D341Med (cell line): ENCODE measurements at places on chromosomes 16 and 17.

DNA sequence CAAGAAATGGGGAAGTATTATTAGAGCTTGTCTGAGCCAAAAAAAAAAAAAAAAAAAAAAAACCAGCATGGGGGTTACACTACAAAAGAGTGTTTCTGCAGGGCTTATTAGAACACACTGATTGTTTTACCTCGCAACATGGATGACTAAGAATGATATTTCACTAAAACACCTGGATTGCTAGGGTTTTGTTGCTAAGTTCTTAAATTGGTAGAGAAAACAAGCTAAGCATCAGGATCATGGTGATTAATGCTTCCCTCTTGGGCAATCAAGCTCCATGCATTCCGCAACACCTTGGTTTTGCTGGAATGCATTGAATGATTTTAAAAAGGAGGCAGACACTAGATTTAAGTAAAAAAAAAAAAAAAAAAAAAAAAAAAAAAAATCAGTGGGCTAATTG lies 931.4 kb upstream of the CDH8 start:
- DNase-seq: no peak

- no peak for DNase-seq
Measured at GRCh38 chr17:8149419-8150193, 2.6 kb downstream of the PER1 start.

DNA sequence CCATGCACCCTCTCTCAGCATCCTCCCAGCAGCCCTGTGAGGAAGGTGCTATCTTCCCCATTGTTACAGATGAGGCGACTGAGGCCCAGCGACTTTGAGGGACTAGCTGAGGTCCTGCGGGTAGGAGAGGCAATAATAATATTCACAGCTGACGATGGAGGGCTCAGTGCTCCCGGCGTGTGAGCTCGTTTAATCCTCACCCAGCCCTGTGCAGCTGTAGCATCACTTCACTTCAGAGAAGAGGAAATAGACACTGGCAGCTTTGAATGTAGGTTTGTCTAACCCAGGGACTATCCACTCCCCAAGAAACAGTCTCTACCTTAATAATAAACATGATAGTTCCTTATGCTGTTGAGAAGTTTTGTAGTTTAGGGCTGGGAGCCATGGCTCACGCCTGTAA lies 21.6 kb downstream of the LASP1 start:
- DNase-seq: no peak

DNA sequence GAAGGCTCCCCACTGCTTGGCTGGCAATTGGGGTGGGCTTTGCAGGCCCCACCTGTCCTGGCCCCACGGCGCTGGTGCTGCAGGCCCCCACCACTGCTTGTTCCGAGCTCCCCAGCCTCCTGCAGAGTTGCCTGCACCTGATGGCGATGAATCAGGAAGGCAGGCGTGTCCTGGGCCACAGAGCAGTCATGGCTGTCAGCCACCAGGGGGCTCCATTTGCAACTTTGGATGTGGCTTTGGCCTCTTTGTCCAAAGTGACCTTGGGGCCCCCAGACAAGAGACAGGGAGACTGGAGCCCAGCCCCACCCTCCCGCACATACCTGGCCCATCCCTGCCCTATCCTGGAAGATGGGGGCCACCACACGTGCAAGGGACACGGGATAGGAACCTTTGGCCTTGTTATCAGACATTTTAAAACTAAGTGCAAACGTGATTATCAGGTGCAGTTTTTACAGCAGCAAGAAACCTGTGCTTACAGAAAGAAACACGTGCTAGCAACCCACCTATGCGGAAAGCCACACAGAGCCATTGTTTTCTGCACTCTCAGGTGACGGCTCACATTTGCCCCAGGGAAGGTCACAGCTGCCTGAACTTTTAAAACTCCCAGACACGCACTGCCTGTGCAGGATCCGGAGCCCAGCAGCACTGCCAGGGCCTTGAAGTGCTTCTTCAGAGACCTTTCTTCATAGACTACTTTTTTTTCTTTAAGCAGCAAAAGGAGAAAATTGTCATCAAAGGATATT lies at the start of gene DNASE1:
Gene DNASE1, plus strand, starts transcription at position 443 of the 743 bp plus-strand sequence. CDS start 683 bp downstream, outside the sequence.
- DNase-seq: peak; percentile 78

DNA sequence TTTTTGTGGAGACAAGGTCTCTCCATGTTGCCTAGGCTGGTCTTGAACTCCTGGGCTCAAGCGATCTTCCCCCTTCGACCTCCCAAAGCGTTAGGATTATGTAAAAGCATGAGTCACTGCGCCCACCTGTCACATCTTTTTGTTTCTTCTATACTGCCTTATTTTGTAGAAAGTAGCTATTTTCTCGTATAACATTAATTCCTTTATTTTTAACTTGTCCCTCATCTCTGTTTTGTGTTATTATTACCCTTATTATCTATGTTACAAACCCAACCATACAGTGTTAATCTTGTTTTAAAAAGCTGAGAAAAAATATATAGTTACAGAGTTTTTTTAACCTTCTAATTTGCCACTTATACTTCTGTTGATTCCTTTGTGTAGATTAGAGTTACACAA lies 1.4 kb upstream of the TXNDC11 start:
- DNase-seq: no peak

GRCh38 chr16:1991948-1992703 lies 2.4 kb downstream of the SYNGR3 start:
- DNase-seq: no peak

DNA sequence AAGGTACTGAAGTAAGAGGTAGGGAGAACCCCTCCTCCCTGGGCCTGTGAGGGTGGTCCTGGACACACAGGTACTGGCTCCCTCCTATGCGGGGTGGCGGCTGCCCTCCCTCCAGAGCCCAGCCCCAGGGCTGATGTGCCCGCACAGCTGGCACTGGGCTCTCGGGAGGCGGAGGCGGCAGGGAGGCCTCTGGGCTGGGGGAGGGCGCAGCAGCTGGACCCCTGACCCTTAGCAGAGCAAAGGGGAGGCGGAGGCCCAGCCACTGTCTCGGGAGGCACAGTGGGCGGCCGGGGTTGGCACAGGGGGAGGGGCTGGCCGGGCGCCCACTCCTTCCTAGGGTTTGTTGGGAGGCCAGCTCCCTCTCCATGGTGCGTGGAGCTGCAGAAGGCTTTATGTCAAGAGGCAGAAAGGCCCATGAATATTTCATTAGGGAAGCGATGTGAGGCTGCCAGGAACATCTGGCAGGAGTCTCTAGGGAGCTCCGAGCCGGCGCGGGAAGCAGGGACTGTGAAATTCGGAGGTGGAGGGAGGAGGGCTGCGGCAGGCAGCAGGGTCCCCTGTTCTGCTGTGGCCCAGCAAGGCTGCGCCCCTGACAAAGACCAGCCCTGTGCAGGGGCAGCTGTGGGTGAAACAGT lies 44.1 kb upstream of the ACSF3 start:
- peak; percentile 77 for DNase-seq

- DNase-seq: no peak
Measured at GRCh38 chr16:12541672-12542071, 262.0 kb downstream of the CPPED1 start.

DNA sequence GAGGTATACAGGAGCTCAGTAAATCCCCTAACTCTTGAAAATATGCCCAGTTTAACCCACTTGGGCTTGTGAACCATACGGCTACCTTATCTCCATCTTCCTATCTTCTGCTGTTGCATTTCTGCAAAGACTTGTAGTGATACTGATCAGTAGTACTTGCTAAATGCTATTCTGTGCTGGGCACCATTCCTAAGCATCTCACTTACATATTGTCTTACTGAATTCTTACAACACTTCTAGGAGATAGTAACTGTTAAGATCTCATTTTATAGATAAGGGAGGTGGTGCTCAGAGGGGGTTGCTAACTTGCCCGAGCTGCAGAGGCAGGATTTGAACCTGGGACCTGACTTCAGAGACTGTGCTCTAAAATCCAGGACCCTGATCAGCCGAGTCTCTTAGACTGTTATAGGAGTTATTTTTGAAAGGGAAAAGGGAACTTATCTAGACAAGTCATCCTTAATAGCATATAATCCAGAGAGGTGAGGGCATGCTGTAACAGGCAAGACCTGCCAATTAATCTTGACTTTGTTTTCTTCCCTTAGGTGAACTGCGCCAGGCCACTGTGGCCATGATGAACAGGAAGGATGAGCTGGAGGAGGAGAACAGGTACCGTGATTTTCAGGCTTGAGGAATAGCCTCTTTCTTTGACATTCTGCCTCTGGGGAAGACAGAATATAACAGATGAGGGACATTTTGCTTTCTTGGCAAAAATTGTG lies 149.7 kb downstream of the SNX29 start:
- DNase-seq: no peak

DNA sequence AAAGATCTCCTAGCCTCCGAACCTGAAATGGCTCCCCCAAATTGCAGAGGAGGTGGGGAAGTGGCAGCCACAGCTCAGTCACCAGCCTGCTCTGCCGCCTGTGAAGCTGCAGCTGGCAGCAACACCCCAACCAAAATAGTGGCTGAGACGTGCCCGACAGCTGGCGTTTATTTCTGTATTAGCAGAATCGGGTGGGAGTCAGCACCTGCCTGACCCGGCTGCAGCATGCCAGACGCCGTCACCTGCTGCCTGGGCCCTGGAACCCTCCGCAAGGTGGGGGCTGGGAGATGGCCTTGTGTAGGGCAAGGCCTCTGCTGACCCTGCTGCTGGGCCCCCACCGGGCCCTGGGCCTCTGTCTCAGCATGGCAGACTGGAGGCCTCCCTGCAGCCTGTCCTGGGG lies 17.5 kb upstream of the PABPN1L start:
- DNase-seq: no peak

DNA sequence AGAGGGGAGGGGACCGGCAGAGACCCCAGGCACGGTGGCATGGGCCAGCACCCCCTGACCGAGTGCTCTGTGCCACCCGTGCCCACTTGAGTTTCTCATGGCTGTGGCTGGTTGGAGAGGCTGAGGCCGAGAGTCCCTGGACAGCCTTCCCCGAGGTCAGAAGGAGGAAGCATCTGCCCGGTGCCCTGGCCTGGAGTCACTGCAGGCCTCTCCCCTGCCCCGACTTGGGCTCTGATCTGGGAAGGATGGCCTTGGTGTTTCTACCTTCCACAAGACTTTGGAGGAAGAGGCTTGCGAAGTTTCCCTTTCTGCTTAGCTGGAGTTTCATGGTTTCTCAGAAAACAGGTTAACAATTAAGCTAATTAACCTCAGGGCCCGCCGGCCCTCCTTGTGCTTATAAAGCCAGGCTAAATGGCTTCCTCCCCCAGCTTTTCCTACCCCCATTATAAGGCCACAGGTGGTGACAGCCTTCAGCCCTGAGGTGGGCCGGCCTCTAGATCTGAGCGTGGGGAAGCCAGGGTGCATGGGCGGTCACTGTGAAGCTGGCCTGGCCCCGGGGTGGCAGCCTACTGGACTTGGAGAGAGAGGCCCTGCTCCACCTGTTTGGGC lies 17.3 kb downstream of the LLGL2 start:
- no peak for DNase-seq

DNA sequence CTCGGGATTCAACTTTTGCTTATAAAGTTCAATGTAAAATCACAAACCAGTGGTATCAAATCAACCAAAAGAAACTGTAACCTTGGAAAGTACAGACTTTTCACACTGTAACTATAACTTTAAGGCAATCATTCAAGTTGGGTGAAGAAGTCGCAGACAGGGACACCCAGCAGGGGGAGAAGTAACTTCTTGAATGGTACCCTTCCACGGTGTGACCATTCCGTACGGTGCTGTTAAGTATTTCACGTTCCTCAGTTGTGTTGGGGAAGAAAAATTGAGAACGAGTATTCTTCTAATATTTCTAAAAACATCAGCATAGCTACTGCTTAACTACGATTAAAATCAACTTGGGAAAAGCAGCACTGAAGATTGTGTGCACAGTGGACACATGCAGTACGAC lies 55.8 kb downstream of the MYH10 start:
- DNase-seq: no peak

- no peak for DNase-seq
Measured at GRCh38 chr16:81500833-81501521, 56.4 kb downstream of the CMIP start.

DNA sequence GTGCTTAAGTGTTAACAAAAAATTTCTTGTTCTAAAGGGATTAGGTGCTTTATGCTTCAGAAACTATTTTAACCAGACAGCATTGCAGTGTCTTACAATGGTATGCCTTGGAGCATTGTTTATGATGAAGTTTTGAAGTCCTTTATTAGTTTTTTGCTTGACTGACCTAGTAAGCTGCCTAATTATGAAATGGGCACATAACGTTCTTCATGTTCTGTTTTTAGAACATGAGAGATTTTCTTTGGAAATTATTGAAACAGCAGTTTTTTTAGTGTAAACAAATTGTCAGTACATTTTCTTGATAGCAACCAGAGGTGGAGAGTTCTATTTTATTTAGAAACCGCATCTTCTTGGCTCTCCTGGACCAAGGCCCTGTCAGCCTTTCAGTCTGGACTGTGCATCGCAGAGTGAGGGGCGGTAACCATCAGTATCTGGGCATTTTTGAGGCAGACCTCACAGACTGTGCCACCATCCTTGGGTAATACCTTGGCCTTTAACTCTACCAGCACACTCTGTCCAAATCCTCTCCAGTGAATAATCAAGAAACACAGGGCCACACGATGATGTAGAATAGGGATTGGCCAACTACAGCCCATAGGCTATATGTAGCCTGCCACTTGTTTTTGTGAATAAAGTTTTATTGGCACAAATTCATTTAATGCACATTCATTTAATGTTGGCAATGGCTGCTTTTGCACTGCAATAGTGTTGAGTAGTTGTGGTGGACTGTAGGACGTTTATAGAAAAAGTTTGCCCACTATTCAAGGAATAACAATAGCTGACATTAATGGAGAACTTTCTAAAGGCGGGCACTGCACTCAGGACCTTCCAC lies 81.1 kb downstream of the VPS35L start:
- no peak for DNase-seq

- DNase-seq: no peak
Measured at GRCh38 chr16:81695321-81696165, 83.5 kb upstream of the PLCG2 start.

DNA sequence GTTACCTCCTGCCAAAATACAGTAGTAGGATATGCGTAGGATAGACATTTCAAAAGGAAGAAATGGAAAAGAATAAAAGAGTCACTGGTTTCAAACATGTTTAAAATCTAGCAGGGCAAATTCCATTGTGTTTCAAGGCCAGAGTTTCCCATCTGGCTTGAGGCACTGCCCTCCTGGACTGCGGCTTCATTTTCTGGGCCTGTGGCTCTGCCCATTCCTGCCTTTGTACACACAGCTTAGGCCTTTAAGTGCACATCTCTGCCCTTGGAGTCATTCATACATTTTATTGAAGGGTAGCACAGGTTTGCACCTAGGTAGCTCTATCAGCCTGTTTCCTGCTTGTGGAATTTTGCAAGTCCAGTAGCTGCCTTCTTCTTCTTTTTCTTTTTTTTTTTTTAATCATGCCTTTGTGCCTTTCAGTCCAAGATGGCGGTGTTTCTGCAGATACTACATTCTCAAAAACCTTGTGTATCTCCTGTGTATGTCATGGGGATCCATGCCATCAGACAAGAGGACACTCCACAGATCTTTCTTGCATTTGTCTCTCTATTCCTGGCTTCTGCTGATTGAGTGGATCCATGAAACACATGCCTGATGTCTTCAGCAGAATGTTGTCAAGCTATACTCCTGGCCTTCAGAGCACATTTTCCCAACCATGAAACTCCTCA lies 282.9 kb downstream of the BCAS3 start:
- no peak for DNase-seq
